HepG2 (cell line): ENCODE measurements at places on chromosomes 5 and 9.

GRCh38 chr9:116327701-116328405, 174.3 kb downstream of the PAPPA start:
- DNase-seq = no peak

GRCh38 chr9:135357863-135358551, 121.6 kb upstream of the PPP1R26 start:
- no peak for DNase-seq

- no peak for DNase-seq
Measured at GRCh38 chr5:133482028-133482427, 130.3 kb downstream of the FSTL4 start.

DNA sequence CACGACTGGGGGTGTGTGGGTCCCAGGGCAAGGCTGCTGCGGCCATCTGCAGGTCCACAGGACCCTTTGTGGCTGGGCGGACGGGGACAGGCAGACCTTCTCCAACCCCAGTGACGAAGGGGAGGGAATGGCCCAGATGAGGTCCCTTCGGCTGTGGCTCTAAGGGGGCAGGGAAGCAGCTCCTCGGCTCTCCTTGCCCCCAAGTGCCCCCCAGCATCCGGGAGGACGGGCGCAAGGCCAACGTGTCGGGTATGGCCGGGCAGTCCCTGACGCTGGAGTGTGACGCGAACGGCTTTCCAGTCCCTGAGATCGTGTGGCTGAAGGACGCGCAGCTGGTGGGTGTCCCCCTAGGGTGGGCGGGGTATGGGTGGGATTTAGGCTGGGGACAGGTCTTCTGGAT, 82.8 kb downstream of the HMCN2 start:
- DNase-seq = no peak
